SK-N-MC (cell line): ENCODE measurements at places on chromosomes 16 and 17.

- no peak for DNase-seq
Observed at GRCh38 chr16:59126486-59126885, 392.4 kb upstream of the GOT2 start.

GRCh38 chr16:57422026-57422944 is 17.7 kb downstream of the CCL17 start:
- no peak for DNase-seq

DNA sequence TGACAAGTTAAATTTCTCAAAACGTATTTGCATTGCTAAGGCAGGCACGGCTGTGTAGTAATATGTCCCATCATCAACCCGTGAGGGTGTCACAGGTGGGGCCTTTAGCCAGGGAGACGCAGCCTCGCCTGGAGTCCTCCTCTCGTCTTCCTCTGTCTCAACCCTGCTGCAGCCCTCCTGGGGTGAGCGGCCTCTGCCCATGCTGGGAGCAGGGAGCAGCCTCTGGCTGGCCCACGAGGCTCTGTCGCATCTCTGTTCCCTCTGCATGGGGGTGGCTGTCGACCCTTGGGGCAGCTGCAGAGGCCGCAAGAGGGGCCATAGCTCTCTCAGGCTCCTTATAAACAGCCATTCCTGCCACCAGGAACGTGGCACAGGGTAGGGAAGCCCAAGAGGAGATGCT is 806 bp upstream of the SMIM5 start:
- no peak for DNase-seq

DNA sequence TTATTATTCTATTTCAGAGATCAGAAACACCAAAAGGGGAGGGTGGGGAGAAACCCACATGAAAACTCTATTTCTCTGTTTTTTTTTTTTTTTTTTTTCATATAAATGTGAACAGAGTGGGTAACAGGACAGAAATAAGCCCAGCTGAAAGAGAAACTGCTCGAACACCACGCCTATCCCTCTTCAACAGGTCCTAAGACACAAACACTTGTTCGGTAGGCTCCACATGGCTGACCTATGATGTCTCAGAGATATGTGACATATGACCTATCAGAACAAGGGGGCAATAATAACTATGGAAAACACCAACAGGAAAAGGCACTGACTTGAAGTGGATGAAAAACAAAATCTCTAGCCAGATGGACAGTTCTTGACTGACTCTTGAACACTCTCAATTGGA is 44.8 kb downstream of the PARN start:
- no peak for DNase-seq

DNA sequence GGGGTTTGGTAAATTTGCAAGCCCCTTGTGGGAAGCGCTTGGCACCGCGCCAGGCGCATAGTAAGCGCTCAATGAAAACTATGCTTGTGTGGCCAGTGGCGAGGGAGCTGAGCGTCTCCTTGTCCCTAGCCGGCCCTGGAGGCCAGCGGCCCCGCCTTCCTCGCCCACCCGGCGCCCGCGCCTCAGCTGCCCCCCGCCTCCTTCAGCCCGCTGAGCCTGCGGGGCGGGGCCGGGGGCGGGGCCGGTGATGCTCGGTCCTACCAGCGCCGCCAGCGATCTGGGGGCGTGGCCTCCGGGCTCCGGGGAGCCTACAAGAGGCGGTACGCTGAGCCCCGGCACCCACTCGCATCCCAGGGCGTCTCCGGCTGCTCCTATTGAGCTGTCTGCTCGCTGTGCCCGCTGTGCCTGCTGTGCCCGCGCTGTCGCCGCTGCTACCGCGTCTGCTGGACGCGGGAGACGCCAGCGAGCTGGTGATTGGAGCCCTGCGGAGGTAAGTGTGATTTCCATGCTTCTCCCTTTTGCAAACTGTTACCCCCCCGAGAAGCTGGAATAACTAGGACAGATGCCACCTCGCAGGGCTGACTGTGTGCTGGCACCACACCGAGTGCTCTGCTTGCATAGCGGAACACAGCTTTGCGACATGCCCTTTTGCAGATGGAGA is at the start of gene CRISPLD2:
Gene CRISPLD2 (plus strand): TSS at position 342 of the 661 bp plus-strand sequence. CDS start 18,511 bp downstream, outside the sequence.
- no peak for DNase-seq

DNA sequence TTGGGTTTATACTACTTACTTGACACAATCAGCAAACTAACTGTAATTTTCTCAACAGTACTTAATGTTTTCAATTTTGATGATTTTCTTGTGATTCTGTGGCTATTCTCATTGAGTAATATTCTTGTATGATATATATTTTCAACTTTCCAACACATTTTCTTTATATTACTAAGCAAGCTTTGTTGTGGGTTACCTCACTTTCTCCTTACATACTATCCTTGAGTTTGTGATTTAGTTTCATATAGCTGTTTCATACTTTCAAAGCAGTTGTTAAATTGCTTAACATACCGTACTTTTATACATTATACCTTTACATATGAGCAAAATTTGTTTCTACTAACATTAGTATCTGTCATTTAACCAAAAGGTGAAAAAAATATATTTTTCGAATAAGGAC is 197.1 kb downstream of the BCAS3 start:
- no peak for DNase-seq

- no peak for DNase-seq
Observed at GRCh38 chr16:85274924-85275323, 162.7 kb upstream of the CIBAR2 start.

GRCh38 chr17:78573955-78574354 is 3.2 kb downstream of the DNAH17 start:
- DNase-seq = no peak

DNA sequence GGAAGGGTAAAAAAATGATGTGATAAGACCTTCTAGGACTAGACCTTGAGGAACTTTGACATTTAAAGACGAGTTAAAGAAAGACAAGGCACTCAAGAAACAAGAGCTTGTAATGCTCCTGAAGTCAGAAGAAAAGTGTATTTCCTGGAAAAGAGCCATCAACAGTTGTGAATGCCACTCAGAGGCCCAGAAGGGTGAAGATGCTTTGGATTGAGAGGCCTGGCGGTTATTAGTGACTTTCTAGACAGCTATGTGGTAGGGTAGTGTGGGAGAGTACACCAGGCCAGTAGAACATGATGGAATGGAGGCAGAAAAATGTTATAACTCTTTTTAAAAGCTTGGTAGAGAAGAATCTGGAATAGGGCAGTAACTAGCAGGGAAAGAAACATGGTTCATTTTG is 34.1 kb upstream of the ANKFN1 start:
- DNase-seq = no peak
